ENCODE measurements at places on chromosomes 13 and 19. TPM values are rescaled to one million over a fixed set of nuclear protein-coding genes. Genes with fewer than 3 reads are reported as not detected.

- peak; percentile 77 for DNase-seq
Observed at GRCh38 chr19:4707956-4708650, 15.5 kb downstream of the DPP9 start.

- no peak for DNase-seq
Observed at GRCh38 chr19:39848392-39848791, 2.2 kb upstream of the FBL start.

DNA sequence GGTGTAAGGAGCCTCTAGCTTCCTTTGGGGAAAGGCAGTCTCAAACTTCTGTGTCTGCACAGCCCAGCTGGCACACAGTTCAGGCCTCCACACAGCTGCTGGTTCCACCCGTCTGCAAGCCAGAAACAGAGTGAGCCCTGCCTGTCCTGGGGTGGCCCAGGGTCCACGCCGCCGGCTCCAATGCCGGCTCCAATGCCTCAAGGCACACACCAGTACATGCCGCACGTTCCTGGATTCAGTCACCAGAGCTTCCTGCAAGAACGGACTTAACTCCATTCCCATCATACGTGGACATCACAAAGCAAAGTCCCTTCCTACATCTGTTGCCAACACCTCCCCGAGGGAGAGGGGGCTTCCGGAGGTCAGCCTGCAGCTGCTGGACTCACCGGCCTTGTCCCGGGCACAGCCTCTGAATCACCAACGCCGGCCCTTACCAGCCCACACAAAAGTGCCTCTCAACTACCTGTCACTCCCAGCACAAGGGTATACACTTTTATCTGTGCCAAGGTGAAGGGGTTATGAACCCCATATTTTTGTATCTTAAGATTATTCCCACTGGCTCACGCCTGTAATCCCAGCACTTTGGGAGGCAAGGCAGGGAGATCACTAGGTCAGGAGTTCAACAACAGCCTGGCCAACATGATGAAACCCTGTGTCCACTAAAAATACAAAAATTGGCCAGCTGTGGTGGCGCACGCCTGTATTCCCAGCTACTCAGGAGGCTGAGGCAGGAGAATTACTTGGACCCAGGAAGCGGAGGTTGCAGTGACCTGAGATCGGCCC, 8.5 kb downstream of the SH3GL1 start:
- DNase-seq = peak; percentile 53

The TRPM4 gene
- total RNA-seq = 31.5 TPM

DNA sequence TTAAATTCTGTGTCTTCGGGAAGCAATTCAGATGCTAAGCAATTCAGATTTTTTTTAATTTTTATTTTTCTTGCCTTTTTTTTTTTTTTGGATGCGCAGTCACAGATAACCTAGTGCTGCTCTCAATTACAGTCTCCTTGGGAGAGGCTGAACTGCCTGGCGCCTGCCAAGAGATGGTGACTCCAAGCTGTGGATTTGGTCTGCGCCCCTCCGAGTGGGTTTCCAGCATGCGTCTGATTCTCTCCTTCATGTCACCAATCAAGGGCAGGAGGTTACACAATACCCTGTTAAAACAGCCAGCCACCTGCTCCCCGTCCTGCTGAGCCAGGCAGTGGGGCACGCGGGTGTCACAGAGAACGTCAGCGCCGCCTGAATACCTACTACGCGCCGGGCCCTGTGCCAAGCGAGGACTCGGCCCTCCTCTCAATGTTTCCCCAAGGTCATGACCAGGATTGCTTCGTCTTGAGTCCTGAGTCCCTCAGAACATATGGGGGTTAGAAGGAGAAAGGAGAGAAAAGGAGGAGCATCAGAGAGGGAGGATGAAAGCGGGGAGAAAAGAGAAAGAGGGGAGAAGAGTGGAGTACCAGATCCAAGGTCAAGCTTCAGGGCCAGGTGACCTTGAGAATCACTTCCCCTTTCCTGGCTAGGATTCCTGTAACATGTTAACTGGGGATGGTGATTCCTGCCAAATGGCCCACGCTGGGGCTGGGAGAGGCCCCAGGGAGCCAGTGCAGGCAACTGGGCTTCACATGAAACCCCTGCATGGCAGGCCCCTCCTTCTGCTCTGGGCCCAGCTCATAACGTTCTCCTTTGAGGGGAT, 213.6 kb downstream of the URI1 start:
- no peak for DNase-seq

The CLEC17A gene
- total RNA-seq = not detected

The UBE2L5 gene
- total RNA-seq = not detected

DNA sequence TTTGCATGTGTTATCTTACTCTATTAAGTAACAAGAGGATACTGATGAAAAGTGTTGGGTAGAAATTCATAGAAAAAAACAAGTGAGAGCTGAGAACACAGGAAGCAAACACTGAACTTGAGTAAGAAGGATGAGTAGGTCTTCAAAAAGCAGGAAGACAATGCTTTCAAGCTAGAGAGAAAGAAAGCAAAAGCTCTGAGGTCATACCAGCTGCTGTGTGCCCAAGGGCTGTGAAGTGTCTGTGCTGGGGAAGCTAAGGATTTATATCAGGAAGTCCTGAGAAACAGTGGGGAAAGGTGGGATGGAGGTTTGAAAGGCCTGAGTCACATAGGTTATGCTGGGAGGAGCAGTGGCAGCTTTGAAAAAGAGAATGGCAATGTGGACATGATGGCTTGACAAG, 145.5 kb upstream of the MAB21L1 start:
- DNase-seq = no peak

The ZNF728 gene
- 5.6 TPM for total RNA-seq

DNA sequence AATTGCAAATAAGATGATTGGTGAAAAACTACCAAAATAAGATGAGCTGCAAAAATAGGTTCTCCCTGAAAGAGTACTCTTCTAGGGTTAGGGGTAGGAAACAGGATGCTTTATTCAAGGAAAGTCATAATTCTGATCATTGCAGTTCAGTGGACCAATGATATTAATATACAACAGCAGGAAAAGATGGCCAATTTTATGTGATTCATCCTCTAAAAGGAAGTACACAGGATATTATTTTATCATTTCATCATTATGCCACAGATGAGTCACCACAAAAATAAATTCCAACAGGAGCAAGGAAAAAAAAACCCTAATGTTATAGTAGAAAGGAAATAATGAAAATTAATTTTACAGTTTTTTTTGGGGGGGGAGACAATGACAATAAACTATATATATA, 205.0 kb downstream of the NALCN start:
- no peak for DNase-seq

DNA sequence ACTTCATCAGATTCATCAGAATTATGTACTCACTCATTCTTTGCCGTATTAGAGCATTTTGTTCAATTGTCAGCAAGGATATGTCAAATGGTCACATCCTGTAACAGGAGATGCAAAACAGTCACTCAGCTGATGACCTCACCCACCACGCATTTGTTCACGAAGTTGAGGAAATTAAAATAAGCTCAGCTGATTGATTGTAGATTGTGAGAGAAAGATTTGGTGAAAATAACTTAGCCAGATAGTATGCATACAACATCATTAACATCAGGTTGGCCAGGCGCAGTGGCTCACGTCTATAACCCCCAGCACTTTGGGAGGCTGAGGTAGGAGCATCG, 22.6 kb upstream of the CDC16 start:
- no peak for DNase-seq

- no peak for DNase-seq
Observed at GRCh38 chr19:5625641-5626040, 2.8 kb downstream of the SAFB start.

GRCh38 chr13:111462944-111463343, 142.5 kb downstream of the TEX29 start:
- no peak for DNase-seq

The DNM2 gene
- total RNA-seq = 156 TPM

DNA sequence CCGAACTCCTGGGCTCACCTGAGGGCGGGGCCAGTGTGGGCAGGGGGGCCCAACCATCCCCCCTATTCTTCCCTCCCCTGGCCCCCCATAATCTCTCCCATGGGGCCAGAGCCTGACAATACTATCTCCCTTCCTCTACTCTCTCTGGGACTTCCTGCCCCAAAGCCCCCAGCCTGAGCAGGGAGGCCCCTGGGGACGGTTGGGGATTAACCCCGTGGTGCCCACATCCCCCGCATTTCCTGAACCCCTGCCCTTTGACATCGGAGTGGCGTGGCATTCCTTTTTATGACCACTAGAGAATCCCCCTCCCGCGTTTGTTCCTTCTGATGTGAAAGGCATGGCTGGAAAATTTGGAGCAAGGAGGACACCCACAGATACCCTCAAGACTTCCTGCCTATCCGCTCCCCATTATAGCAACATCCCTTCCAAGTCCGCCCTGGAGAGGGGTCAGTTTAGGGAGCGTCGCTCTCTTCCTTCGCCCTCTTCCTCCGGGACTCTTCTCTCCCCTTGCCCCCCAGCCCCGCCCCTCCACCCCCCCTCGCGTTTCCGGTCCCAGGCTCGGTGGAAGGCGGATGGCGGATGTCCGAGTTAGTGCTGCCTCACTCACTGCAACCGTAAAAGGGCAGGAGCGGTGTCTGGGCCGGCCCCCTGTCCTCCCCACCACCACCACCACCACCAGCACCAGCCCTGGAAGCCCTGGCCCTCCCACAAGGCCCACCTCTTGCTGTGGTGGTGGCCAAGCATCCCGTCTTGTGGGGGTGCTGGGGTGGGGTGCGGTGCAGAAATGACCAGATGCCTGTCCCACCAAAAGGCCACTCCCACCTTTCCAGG, 1.8 kb downstream of the VASP start:
- DNase-seq = peak; percentile 83

- peak; percentile 76 for DNase-seq
Observed at GRCh38 chr19:49119411-49120324, at the start of gene PPFIA3. PPFIA3 (plus strand) TSS chr19:49119544; CDS start chr19:49127874, 8,330 bp downstream.

GRCh38 chr13:42740753-42741152, 40.6 kb upstream of the FAM216B start:
- peak; percentile 47 for DNase-seq

- no peak for DNase-seq
Observed at GRCh38 chr19:50002386-50002960, 22.7 kb downstream of the VRK3 start.

GRCh38 chr13:109667807-109668291, 118.5 kb downstream of the IRS2 start:
- DNase-seq = no peak

DNA sequence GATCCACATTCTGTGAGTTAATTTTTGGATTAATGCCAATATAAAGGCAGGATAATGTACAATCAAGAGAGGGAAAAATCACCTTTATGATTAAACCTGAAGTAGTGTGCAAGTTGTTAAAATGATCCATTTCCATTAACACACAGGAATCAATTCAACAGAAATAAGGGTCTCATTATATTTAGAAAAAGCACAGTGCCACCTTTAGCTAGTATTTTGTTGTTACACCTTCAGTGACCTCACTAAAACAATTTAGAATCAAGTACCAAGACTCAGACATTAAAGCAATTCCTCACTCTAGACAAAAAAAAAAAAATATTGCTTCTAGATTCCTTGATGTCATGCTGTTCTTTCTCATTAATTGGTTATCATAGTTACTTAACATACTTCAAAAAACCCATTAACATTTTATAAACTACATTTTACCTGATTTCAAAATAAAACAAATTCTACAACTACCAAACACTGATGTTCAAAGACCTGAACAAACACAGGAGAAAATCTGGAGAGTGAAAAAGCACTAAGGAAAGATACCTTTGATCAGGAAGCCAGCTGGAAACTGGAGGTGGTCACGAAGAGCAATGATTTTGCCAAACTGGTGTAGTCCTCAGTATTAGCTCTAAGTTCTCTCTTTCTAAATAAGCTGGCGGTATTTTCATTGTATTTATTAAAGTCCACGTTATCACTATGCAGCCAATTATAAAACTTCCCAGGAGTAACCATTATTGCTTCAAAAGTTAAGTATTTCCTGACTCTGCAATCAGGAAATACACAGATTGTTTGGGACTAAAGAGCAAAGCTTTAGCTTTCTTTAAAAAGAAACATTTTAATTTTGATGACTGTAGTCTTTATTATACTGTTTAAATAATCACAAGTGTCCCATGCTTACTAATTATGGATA, 115.3 kb downstream of the TBC1D4 start:
- DNase-seq = no peak

DNA sequence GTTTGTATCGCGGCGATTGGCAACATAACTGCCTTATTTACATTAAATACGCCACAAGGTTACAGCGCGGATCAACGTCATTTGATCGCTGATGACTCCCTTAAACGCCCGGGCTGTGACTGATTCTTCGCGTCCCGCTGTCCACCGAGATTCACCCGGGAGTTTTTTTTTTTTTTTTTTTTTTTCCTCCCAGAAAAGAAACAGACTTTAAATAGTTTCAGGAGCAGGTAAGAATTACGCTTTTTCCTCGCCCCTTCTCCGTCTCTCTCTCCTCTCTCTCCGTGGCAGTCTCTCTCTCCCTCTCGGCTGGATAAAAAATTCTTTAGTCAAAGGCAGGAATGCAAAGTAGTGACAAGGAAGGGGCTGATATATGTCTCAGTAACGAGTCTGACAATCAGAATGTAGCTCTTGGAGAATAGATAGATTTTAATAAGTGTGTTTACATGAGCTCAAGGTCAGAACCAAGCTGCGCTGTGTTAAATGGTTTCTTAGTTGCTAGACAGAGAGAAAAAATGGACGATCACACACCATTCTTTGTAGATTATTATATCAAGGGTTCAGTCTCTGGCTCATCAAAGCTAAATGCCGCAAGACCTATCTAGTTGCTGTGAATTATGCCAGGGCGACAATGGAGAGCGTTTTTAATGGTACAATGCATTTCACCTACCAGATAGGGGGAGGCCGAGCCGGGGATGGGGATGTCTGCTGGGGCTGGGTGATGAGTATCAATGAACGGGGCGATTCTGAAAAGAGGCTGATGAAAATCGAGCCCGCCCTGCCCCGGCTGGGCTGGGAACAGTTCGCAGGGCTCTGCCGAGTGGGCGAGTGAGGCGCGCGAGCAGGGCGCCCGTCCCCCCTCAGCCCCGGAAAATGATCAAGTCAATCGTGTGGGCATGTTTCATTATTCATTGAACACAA, 147.2 kb upstream of the ZNF536 start:
- DNase-seq = no peak

- no peak for DNase-seq
Observed at GRCh38 chr19:48379058-48379457, 12.3 kb downstream of the KDELR1 start.

DNA sequence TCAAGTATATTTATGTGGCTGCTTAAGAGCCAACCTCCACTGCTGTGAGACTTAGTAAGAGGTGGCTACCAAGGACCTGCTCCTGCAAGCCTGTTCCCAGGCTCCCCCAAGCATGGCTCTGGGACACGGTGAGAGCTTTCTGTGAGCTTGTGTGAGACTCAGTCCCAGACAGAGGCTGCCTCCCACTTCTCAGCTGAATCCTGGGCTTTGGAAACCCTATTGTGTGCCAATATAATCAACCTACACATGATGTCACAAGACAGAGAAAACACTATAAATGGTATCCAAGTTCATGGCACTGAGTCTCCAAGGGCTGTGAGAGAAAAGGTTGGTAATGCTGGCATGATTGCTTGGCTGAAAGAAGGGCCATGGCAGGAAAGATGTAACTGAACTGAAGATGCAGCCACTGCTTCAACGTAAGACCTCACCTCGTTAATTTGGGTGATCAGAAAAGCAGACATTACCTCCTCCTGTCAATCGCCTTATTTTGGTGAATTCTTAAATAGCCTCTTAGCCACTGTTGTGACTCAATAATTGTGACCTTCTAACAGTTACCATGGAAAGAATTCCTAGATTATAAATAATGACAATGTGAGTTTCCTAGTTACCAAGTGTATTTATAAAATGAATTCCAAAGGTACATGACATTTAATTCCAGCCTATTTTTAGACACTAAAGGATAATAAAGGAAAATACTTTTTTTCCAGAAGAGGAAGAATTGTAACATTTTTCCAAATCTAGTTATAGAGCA, 332.0 kb downstream of the IRS2 start:
- no peak for DNase-seq

The CGB5 gene
- not detected for total RNA-seq

Data from left ventricle myocardium inferior (tissue), 1 donor.